Stimulated activated naive CD4-positive, alpha-beta T cell (primary cell): ENCODE measurements at places on chromosomes 16 and 17.

- DNase-seq, result no peak
These were observed 31.6 kb downstream of the MYH10 start for GRCh38 chr17:8598913-8599312.

DNA sequence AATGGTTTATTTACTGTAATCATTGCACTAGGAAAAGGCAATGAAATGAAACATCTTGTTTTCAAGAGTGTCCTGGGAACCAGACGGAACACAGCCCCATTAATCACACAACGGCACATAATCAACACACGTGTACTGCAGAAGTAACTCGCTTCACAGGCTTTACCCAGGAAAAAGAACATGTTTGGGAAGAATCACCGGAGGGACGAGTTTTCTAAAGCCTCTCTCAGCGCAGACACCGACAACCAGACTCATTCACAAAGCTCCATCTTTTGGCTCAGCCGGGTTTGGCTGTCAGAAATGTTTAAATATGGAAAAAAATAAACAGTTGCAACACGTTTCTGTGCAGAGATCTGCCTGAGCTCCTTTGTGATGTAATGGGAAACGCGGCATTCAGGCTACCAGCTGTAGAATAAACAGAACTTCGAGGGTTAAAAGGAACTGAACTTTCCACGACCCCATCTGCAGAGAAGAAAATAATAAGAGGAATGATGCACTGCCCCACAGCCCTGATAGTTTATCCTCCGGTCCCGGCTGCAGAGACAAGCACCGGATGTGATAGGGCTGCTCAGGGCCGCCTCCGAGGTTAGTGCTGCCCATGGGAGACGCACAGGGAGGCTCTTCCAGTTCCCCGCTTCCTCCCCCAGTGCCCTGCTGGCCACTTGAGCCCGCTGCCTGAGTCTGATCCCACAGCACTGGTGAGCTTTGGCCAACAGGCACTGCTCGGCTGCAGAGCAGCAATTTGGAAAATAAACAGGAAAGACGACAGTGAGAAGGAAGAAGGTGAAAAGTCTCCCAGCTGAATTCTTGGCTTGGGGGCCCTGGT lies 119.8 kb downstream of the HIC1 start:
- DNase-seq, result no peak

GRCh38 chr16:78465730-78466129 lies 366.3 kb downstream of the WWOX start:
- DNase-seq, result no peak

DNA sequence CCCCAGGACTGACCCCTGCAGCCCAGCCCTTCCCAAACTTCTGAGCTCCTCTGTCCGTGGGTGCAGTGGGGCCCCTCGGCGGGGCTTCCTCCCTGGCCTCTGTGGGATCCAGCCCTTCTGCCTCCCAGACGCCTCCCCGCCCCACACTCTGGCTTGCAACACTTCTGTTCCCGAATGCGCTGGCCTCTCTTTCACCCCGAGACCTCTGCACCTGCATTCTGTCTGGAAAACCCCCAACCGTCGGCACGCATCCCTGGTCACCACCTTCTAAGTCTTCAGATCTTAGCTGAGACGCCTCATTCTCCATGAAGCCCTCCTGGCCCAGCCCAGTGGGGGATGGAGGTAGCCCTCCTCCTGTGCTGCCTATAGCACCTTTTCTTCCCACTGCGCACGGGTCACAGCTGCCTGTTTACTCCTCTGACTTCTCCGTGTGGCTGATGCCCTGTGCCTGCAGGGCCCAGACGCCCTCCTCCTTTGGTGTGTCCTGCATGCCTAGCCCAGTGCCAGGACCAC lies 26.4 kb downstream of the TMEM235 start:
- DNase-seq, result peak; percentile 43

GRCh38 chr17:68662037-68662432 lies 60.9 kb upstream of the FAM20A start:
- no peak for DNase-seq

- no peak for DNase-seq
These were observed 2.3 kb downstream of the CDYL2 start for GRCh38 chr16:80802138-80802537.

GRCh38 chr16:86836503-86837129 lies 258.3 kb downstream of the FOXL1 start:
- no peak for DNase-seq

DNA sequence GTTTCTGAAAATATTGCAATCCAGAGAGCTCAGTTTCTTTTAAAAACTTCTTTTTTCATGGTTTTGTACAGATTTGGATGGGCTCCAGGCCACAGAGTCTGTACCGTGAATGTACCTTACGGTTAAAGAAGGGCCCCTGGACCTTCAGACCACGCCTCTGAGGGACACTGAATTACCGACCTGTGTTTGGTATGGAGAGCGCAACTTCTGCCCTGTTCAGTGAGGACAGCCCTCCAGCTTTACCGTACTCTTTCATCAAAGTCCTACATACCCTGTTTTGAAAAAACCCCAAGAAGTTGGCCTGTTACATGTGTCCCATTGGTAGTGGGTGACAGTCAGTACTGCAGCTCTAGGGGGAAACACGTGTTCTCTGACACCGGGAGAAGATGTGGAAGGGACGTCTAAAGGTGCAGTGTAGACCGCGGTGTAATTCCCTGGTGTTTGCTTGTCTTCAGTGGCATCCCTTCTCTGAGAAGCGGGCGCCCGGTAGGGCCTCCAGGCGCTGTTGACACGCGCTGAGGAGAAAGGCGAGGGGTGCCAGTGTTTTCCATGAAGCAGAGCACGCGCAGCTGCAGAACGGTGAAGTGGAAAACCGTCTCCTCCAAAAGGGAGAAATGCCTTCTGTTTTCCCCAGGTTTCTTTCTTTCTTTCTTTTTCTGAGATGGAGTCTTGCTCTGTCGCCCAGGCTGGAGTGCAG lies 6.2 kb downstream of the PGS1 start:
- DNase-seq, result no peak

DNA sequence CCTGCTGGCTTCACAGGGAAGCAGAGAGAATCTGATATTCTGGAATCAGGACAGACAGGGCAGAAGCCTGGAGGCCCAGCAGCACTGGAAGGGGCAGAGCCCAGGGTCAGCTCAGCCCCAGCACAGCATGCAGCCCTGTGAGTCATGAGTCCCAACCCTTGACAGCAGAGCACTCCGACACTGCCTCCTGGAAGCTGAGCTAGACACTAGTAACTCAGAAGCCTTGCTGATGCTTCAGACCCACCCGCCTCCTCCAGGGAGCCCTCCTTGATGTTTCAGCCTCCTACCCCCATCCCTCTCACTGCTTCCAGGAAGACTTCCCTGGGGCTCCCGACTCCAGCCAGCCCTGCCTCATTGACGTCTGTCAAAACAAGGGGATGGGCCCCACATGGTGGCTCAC lies 6.9 kb downstream of the CAMKK1 start:
- DNase-seq, result no peak

GRCh38 chr17:825216-825615 lies 43.1 kb downstream of the MRM3 start:
- DNase-seq, result no peak

- DNase-seq, result no peak
These were observed 14.7 kb downstream of the IFT140 start for GRCh38 chr16:1597154-1597553.

DNA sequence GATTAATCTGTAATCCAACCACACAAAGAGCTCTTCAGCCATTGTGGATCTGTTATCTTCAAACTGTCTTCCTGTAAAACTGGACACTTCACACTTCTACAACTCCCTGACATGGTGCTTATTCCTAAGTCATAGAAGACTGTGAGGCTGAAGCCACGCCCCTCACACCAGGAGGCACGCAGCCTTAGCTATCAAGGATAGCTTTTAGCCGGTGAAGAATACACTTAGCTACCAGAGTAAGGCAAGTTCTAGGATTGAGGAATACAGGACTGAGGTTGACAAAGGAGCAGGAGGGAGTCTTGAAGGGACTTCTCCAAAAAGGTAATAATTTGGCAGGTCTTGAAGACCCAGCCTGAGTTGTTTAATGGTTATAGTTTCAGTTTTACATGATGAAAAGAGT lies 79.8 kb upstream of the GAS7 start:
- no peak for DNase-seq

DNA sequence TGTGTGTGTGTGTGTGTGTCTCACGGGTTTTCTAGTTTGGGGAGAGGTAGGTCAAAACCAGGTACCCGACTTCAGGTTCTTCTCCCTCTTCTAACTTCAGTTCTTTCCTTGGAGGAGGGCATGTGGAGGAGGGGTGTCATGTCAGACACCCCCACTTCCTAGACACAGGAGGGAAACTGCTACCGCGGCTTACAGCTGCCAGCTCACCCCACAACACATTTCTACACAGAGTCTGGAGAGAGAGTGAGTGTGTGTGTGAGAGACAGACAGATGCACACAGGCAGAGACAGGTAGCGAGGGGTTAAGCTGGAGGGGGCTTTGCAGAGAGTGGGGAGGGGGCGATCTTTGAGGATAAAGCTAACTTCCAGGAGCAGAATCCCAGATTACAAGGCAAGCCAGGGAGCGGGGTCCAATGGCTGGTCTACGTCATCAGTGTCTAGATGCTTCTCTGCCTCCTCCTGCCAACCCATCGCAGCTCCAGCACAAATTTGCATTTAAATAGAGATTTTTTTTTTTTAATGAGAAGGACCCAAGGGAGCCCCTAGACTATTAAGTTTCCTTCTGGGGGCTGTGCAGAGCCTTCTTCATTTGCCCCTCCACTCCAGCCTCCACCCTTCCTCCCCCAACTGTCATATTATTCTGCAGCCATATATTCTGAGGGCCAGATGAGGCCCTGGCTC lies 48.9 kb downstream of the MRM1 start:
- DNase-seq, result no peak

- no peak for DNase-seq
These were observed at the start of gene HIGD1B for GRCh38 chr17:44847586-44847985. Gene HIGD1B, plus strand, starts transcription at chr17:44847883. Its CDS starts 270 bp downstream, at chr17:44848153.

- DNase-seq, result no peak
These were observed 12.0 kb upstream of the EVPL start for GRCh38 chr17:76039121-76039520.

DNA sequence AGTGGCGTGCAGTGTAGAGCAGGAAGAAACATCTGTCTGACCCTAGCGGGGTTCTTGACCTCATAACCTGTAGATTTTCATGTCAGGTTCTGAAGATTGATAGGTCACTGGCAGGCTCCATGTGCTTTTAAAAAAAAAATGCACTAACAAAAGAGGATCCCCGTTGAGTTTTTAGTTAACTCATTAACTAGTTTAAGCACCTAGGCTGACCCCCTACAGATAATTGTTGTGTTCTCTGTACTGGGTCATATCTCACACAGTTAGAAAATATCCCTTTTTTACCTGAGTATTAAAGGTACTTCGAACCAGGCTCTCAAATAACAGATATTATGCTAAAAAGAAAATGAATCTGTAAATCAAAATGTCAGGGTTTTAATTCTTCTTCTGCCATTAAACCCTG lies 676.6 kb downstream of the CDH11 start:
- no peak for DNase-seq

- no peak for DNase-seq
These were observed 99.2 kb upstream of the CDH8 start for GRCh38 chr16:62135446-62135845.

DNA sequence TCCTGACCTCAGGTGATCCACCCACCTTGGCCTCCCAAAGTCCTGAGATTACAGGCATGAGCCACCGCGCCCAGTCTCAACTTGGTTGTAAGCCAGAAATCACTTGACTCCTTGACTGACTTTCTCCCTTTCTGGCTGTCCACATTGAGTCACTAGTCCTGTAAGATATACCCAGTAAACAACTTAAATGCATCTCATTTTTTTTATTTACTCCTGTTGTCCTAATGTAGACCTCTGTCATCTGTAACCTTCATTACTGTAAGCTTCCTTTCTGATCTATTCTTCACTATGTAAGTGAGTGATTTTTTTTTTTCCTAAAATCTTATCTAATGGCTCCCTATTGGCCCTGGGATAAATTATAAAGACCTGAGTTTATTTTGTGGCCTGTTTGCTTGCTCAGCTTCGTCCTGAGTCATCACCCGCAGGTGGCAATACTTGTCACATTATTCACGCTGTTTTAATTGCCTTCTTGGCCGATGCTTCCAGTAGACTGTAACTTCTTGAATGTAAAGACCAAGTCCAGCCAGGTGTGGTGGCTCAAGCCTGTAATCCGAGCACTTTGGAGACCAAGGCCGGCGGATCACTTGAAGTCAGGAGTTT lies 41.0 kb downstream of the PAFAH1B1 start:
- no peak for DNase-seq

DNA sequence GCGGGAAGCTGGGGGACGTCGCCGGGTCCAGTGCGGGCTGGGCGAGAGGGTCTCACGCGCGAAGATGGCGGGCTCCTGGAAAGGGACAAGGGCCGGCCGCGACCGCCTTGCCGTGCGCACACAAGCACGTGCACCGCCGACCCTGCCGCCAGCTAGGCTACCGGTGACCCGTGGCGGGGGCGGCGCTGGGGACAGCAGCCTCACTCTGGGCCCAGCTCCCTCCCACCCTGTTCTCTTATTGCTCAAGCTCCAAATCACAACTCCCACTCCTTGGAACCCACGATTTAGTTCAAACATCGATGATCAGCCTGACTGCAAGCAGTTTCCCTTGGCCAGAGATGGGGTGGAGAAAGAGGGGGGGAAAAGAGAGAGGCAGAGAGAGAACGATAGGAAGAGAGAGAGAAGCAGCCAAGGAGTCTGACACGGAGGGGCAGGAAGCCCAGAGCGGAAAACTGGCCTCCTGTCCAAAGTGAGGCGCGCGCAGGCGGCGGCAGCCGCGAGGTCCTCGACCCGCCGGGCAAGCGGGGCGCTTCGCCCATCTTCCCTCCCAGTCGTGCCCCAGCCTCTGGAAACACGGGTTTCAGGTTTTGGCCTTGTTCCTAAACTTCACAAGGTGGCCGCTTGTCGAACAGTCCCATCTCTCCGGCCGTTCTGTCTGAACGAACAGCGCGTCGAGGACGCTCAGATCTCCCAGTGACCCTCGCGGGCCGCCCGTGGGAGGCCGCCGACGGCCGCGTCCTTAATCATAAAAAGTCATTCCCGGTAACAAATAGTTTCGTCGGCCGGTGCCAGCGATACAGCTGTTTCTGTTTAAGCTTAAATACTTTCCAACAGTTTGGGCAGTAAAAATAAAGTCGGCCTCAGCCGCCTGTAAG lies 1.7 kb upstream of the CBX8 start:
- DNase-seq, result no peak

- DNase-seq, result no peak
These were observed 11.5 kb downstream of the VEZF1 start for GRCh38 chr17:57976594-57976993.

GRCh38 chr17:50986989-50987660 lies 121.0 kb upstream of the TOB1 start:
- DNase-seq, result no peak

DNA sequence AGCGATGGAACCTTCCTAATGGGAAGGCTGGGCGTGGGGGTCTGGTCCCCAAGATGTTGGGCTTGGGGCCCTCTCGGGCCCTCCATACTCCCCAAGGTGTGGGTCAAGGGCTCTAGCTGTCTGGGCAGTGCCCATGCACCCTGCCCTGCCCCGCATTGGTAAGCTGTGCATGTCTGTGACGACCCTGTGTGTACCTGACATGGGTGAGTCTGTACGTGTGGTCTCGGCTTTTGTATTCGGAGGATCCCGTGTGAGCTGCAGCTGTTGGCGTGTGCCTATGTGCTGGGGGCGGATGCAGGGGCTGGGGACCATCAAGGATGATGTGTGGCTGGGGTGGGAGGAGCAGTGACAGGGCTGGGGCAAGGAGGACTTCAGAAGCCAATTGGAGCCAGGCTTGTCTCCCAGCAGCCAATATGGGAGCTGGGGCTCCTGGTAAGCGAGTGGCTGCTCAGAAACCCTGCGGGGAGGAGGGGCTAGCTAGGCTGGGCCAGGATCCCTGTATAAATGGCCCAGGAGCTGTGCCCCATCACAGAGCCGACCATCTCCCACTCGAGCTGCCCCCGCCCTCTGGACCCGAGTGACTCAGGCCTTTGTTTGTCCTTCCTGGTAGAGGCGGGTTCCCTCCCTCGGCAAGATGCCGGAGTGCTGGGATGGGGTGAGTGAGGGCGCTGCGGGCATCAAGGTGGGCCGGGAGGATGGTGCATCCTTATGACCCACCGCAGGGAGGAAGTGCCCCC lies at the start of gene NDRG4:
TSS of gene NDRG4 (plus strand) at position 529 of the 737 bp plus-strand sequence. CDS start at position 635, 106 bp downstream.
- DNase-seq, result peak; percentile 22
